ENCODE measurements at places on chromosomes 7 and 10. TPM values are rescaled to one million over a fixed set of nuclear protein-coding genes. Genes with fewer than 3 reads are reported as not detected.

The TBRG4 gene
- 113 TPM for total RNA-seq

The PIP gene
- not detected for total RNA-seq

The H2BK1 gene
- total RNA-seq: not detected

DNA sequence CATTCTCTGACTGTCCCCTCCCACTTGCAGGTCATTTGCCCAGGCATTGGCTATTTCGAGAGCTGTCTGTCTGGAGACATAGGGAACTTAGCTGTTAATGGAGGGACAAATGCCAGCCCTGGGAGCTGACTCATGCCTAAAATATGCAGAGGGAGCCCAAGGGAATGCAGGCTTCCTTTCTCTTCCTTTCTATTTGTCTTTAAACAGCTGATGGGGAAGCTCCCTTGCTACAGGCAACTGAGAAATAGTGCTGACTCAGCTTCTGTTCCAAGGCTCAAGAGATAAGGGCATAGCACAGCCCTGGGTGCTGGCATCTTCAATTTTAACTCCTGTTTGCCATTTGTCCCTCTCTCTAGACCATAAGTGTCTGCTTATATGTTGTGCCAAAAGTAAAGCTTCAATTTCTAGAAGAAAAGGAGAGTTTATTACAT is 82.7 kb upstream of the C1GALT1 start:
- DNase-seq: peak; percentile 81
